ENCODE measurements at places on chromosomes 11 and 22.

- DNase-seq = no peak
Observed at GRCh38 chr22:18056807-18057474, 20.8 kb upstream of the PEX26 start.

DNA sequence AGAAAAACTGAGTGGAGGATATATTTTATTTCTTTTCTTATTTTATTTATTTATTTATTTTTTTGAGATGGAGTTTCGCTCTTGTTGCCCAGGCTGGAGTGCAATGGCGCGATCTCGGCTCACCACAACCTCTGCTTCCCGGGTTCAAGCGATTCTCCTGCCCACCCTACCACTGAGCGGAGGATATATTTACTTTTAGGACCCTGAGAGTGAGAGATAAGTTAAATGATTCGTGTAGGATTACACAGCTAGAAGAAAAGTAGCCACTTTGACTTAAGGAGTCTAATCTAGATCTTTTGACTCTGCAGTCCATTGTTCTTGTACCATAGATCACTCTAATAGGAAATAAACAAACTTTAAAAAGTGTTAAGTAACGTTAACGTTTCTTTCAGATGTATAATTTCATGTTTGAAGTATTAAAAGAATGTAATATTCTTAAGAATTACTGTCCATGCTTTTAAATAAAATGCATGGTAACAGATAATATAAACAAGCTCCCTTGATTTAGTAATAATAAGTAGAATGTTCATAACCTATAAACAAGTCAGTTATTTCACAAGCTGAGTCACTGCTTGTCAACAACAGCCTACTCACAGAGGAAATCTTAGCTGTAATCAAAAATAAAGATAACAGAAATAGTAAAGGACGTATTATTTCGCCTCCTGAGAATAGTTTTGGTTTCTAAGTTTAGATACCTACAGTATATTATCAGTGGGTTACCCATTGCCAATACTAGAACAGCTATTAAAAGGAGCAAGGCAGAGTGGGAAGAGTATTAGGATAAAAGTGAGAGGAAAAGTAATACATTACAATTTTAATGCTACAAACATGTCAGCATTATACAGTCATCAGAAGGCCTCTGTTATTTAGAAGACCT is 18.6 kb downstream of the USP47 start:
- no peak for DNase-seq

GRCh38 chr22:27776650-27776958 is 25.0 kb downstream of the MN1 start:
- no peak for DNase-seq

GRCh38 chr11:85752890-85753581 is 57.9 kb downstream of the SYTL2 start:
- peak; percentile 96 for DNase-seq

DNA sequence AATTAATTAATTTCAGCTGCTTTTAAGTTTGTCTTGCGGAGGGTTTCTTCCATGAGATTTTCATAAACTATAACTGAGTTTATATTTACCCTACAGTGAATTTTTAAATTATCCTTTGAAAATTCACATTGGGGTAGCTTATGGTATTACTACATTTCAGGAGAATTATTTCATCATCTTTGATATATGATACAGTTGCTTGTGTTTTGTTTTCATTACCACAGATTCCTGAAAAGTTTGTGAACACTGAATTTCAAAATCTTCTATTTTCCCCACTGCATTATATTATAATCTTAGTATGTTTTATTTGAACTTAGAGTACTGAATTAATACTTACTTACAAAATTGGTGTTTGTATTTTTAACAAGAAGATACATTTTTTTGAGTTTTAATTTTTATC is 24.4 kb downstream of the METTL15 start:
- no peak for DNase-seq

- DNase-seq = no peak
Observed at GRCh38 chr11:112734207-112734606, 227.0 kb upstream of the NCAM1 start.

DNA sequence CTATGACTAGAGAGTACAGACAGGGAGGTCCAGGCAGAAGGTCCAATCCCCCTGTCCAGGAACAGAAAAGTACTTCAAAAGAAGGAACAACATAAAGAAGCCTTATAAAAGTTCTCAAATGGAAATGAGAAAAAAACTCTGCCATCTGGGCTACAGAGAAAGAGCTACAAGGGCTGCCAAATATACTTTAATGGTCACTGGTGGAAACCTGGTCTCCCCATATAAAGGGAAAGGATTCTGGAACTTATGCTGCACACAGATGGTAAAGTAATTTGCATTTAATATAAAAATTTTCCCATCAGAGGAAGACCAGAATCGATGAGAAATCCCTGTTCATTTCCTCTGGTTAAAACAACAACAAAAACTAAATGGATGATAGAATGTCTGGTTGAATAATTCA is 119.4 kb upstream of the MTMR2 start:
- no peak for DNase-seq

DNA sequence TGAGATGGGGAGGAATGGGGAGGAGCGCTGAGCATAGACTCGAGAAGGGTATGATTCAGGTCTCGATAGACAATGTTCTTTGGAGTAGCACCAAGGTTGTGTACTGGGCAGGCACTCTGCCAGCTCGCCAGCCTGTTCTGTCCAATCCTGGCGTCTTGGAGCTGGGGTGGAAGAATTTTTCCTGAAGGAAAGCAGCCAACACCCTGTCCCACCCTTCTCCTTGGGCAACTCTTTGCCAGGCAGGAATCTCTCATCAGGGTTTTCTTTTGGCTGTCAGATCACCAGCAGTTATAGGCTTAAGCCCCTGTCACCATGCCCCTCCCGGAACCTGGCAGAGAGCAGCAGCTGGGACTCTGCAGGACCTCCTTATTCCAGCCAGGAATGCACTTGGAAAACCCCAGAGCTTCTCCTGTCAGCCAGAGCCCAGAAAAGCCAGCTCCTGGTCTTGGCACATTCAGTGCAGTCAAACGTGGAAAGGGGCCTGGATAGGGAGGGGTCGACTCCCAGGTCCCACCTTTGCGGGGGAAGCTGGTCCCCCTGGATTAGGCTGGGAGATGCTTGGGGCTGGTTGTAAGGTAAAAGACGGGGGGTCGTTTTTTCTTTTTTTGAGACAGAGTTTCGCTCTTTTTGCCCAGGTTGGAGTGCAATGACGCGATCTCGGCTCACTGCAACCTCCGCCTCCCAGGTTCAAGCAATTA is 14.4 kb upstream of the SPTBN2 start:
- no peak for DNase-seq

DNA sequence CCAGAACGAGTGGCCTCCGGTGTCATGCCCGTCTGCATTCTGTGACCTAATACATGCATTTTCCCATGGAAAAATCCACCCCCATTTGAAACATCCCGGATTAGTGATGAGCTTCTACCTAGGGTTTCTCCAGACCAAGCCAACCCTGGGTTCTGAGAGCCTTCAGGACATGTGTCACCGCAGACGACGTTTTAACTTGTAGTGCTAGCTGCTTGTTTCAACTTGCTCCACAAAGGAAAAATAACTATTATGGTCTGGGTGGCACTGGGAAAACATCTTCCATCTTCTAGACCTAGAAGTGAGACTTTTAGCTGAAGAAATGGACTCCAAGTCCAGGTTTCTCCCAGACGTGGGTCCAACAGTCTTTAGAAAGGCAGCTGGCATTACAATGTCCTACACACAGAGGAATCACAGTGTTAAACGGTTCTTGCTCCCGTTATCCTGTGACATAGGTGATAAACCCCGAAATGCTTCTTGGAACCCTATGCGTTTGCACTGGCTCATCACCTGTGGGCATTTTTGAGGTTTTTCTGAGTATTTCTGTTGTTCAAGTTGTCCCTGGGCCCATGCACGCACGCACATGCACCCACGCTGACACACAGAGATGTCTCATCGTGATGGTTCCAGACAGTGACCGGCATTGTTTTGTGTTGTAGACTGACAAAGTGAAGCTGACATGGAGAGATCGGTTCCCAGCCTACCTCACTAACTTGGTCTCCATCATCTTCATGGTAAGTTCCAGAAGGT is 46.6 kb upstream of the FADD start:
- no peak for DNase-seq

- DNase-seq = no peak
Observed at GRCh38 chr22:37827056-37827455, 3.9 kb downstream of the GALR3 start.

- DNase-seq = no peak
Observed at GRCh38 chr22:48944751-48945620, 882.7 kb downstream of the BRD1 start.

DNA sequence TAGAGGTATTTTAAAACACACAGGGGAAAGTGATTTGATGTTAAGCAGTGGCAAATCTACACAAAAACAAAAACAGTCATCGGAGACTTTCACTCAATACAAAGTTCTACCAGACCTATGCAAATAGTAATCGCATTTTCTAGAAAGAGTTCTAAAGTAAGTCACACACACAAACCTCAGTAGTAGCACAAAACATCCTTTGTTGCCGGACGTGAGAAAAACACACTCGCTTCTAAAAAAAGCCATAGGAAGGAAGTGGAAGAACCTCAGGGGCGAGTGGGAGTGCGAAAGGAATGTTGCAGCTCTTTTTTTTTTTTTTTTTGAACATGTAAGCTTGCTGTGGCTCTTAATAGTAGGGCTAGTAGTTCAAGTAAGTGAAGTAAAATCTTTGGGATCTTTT is 88.9 kb downstream of the MAML2 start:
- DNase-seq = peak; percentile 48

DNA sequence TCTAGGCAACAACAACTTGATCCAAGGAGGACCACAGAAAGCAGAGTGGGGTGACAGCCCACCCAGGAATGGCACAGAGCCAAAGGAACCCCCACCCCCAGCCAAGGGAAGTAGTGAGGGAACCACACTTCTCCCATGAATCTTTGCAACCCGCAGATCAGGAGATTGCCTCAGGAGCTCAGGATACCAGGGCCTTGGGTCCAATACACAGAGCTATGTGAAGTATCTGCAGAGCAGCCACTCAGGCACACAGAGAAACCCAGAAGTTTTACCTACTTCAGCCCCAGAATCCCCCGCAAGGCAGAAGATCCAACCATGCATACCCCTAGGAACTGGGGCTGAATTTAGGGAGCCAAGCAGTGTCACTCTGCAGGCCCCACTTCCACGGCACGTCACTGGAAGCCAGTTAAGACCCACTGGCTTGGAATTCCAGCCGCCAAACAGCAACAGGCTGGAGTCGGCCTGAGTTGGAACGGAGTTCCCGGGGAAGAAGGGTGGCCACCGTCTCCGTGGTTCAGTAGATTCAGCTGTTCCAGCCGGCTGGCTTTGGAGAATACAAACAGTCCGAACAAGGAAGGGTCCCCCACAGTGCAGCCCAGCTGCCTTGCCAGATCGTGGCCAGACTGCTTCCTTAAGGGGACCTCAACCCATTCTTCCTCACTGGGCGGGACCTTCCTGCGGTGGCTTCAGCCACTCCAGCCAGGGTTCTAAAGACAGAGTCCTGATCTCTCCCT is 174.1 kb downstream of the TTC28 start:
- no peak for DNase-seq

- DNase-seq = no peak
Observed at GRCh38 chr22:39349506-39349966, 255 bp upstream of the SYNGR1 start.

GRCh38 chr11:11243590-11244469 is 109.2 kb downstream of the CSNK2A3 start:
- DNase-seq = no peak

DNA sequence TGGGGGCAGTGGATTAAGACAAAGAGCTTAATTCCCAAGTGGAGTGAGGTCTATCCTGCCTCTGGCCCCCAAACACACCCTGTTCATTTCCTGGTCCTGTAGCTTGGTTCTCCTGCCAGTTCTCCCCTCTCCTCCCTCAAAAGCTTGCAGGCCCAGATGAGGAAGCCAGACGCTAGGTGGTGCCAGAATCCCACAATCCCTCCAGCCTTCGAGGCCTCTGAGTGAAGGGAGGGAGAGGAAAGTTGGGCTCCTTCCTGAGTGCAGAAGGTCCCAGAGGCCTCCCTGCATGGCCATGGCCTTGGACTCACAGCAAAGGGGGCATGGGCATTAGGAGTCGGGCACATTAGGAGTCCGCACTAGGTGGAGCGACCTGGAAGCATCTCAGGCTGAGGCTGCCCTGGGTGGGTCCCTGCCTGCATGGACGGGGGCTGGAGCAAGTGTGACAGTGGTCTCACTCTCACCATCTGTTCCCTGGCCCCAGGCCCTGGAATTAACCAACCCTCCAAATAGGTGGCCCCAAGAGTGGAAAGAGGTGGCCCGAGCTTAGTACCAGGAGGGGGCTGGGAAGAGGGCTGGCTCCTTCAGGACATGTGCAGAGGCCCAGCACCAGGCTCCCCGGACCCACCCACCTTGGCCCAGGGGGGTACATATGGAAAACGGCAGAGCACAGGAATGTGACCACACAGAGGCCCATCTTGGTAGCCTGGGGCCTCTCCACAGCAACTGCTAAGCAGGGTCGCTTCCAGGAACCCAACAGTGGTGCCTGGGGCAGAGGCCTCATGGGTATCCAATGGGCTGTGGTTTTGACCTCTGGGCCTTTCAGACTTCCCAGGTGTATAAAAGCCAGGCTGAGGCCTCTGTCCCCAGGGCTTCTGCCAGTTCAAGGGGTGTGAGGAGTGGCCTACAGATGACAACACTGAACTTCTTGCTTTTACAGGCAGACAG is 5.2 kb downstream of the FXYD2 start:
- no peak for DNase-seq

GRCh38 chr11:92789761-92790160 is 179.7 kb upstream of the MTNR1B start:
- no peak for DNase-seq

DNA sequence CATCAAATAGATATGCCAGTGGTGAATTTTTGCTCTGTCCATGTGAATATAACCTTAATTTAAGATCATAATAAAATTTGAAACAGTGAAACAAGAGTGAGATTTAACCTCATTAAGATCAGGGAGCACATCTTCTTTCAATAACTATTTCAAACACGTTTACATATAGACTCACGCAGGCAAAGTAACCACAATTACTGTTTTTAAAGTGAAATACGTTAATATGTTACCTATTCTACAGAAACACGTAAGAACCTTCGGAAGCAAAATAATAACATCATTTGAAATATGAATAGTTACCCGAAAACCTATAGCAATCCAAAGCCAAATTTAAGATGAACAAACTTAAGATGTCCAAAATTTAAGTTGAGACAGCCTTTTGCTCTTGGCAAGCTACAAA is 136.2 kb upstream of the ZC3H12C start:
- DNase-seq = no peak

- DNase-seq = no peak
Observed at GRCh38 chr11:117378976-117379865, 51.6 kb downstream of the CEP164 start.
